GM04503 (cell line): ENCODE measurements at places on chromosomes 12 and 14.
A peak's percentile ranks its signal among the peaks of the same experiment; 100 is the strongest.

DNA sequence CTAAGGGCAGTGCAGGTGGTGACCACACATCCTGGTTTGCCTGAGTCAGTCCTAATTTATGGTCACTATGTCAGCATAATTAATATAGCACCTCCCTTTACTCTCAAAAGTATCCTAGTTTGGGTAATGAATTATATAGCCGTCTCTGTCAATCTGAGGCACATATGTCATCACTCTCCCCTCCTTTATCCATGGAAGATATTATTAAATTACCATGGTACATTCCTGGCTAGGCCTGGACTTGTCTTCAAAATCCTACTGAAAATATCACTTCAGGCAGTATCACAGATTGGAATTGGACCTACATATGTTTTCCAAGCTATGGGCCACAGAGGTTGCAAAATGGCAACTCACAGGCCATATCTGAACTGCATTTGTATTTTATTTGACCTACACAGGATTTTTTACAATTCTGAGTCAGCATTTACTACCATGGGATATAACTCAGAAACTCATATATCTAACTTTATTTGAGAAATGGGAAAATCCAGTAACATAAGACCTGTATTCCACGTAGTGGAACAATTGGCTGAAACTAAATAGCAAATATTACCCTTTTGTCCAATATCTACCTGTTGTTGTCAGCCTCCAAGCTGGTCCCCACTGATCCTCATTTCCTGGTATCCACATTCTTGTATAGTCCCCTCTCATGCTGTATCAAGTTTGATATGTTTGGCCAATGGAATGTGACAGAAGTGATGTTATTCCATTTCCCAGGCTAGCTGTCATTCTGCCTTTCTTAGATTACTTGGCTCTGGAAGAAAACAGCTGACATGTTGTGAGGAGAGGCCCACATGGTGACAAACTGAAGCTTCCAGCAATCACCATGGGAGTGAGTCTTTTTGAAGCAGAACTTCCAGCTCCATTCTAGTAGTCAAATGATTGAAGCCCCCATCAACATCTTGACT, 102.5 kb upstream of the MDM1 start:
- DNase-seq = no peak

GRCh38 chr12:82593901-82594396, 92.8 kb upstream of the TMTC2 start:
- no peak for DNase-seq

DNA sequence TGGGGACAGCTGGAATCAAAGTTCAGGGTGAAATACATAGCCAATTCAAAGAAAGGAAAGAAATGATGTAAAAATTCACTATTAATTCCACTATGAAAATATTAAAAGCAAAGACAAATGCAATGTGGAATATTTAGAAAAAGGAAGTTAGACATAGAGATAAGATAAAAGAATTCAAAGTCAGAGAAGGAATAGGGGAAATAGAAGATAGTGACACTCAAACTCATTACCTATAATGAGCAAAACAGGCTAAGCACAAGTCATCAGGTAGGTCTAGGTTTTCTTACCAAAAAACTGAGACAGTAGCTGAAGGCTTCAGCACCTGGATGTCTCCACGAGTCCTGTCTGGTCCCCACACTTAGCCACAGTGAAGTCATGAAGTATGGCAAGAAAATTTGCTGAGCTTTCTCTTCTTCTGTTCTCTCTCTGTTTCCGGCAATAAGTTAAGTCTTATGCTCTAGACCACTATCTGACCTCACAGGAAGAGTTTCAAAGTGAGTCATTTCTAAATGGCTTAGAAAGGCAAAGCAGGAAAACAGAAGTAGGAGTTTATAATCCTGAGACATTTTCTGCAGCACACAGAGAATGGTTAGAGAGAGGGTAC, at the start of gene C3AR1:
C3AR1 (minus strand) TSS at position 369 of the 604 bp plus-strand sequence. CDS start 6,174 bp downstream, outside the sequence.
- DNase-seq = no peak

- no peak for DNase-seq
These were observed 372.8 kb downstream of the TMEM132D start for GRCh38 chr12:129530984-129531383.

DNA sequence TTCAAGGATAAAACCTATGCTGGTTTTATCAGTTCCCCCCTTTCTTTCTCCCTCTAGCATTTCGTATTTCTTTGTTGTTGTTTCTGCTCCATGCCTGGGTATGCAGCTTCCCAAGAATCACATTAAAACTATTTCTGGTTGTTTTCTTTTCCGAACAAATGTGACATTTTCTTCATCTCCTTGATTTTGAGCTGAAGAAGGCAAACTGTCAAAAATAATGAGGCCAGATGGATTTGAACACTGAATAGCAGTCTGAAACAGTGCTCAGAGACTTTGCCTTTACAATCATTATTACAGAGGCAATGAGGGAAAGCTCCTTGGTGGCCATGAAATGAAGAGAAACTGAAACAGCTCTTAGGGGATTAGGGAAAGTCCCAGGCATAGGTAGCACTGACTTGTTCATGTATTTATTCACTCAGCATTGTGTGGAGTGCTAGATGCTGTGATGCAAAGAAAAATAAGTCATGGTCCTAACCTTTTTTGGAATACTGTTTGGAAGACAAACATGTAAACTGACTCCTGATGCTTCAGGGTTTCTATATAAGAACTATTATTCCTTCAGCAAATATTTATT, 319.5 kb downstream of the FUT8 start:
- DNase-seq = no peak

- no peak for DNase-seq
These were observed 116.3 kb downstream of the PTPN11 start for GRCh38 chr12:112535017-112535416.

DNA sequence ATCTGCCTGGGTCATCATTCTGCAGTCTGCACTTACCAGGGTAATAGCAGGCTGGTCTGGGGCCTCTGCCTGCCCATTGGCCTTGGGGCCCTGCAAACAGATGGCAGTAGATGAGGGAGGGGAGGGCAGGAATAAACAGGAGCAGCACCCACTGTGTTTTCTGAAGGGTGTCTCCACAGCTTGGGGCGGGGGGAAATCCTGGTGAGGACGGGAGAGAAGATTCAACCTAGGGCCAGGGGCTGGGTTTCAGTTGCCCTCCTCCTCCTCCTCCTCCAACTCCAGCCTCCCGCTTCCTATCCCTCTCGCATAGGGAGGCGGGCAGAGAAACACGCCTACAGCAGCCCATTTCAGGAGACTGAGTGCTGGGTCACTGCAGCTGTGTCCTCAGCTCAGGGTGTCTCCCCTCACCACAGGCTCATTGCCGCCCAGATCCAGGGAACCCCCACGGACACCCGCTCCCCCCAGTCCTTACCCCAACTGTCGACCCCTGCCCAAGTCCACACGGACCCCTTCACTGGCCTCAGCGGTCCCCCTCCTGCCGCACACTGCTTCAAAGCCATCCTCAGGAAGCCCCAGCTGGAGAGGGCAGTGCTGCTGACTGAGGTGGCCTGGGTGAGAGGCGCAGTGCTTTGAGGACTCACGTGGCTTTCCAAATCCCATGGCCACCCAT, 9.1 kb upstream of the KRT80 start:
- no peak for DNase-seq

DNA sequence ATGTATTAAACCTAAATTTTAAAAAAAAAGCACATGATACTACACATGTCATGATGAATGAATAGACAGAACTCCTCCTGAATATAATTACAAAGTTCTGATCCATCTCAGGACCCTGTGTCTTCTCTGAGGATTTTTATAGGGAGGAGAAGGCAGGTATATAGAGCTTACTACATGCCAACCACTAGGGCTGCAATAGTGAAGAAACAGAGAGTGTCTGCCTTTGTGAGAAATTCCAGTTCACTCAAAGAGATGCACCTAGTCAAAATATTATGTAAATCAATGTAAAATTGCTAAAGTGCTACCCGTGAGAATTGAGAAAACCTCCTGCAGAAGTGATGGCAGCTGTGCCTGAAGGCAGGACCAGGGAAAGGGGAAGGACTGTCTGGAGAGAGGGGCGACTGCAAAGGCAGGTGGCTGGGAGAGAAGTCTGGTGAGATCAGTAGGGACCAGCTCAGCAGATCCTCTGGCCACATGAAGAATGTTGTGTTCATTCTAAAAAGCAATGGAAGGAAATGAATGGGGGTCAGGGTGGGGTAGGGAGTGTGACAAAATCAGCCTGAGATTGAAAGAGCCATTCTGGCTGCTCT, 15.1 kb downstream of the ABHD4 start:
- DNase-seq = no peak

- DNase-seq = no peak
These were observed 19.1 kb upstream of the PLA2G1B start for GRCh38 chr12:120346681-120347080.

GRCh38 chr12:43060742-43061141, 471.2 kb upstream of the PRICKLE1 start:
- DNase-seq = no peak

GRCh38 chr14:71651228-71651627, 281.0 kb upstream of the RGS6 start:
- DNase-seq = peak; percentile 85

- DNase-seq = no peak
These were observed 2.1 kb downstream of the SIX6 start for GRCh38 chr14:60510951-60511599.

- DNase-seq = no peak
These were observed 243.0 kb upstream of the PDE3A start for GRCh38 chr12:20125276-20125798.

- no peak for DNase-seq
These were observed 2.4 kb upstream of the KIF26A start for GRCh38 chr14:104135904-104136471.

- DNase-seq = no peak
These were observed 330.6 kb upstream of the FBXO33 start for GRCh38 chr14:39762576-39763401.

GRCh38 chr12:50611021-50611744, 106.4 kb downstream of the DIP2B start:
- no peak for DNase-seq
